ENCODE measurements at places on chromosomes 16 and 17.

GRCh38 chr17:73639932-73640331 is 4.3 kb downstream of the SDK2 start:
- DNase-seq = no peak

DNA sequence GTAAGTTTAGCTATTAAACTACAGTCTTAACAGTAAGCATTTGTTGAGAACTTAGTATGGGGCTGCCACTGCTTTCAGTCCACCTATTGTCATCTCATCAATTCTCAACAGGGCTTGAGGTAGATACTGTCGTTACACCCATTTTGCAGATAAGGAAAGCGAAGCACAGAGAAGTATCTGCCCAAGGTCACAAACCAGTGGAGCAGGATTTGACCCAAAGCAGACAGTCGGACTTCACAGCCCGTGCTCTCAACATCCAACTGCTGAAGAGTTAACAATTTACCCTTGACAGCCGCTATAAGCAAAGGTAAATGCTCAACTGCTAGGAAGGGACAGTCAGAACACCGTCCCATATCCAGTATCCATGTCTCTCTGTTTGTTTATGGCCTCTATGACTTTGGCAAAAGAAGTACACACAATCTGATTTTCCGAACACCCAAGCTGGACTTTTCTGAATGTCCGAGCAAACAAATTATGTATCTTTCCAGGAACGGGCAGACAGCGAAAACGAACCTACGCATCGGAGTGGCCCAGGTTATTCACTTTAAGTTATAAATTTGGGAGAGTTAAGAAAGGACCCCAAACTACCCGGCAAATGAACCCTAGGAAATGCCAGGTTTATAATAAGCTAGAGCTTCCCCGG is 1.2 kb downstream of the SIAH1 start:
- DNase-seq = no peak

- DNase-seq = no peak
These were observed 1.3 kb downstream of the ZNF750 start for GRCh38 chr17:82838386-82839063.

DNA sequence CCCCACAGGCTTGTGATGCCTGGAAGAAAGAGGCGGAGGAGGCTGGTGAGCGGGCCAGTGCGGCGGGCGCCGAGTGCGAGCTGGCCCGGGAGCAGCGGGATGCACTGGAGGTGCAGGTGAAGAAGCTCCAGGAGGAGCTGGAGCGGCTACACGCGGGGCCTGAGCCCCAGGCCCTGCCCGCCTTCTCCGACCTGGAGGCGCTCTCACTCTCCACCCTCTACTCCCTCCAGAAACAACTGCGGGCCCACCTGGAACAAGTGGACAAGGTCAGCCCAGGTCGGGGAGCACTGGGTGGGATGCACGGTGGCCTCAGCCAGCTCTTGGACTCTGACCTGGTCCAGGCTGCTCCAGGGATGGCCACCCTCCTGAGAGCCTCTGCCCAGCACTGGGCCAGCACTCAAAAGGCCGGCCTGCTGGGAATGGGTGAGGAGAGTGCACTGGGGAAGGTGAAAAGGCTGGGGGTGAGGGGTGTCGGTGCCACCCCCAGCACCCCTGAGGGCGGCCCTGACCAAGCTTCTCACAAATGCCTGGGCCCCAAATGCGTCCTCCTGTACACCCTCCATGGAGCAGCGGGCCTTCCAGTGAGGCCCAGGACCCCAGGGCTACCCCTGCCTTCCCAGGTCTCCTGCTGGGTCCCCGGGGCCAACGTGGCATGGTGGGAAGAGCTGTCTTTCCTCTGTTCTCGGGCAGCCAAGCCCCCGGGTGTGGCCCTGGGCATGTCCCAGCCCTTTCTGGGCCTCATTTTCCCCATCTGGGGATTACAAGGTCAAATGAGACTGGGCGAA is 20.8 kb downstream of the UNC13D start:
- DNase-seq = no peak

DNA sequence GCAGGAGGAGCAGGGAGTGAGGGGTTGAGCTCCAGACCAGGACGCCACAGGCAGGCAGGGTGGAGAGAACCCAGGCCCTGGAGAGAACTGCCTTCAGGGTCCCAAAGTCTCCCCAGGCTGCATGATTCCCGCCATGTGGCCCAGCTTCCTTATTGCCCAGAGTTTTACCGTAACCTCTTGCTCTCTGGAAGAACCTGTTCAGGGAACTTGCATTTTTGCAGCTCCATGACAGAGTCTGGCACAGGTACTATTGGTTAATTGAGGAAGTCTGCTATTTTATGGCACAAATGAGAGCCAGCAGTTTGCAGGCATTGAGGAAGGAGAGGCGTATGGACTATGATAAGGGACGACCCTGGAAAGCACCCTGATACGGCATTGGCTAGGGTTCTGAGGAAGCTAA is 11.6 kb upstream of the NOS2 start:
- no peak for DNase-seq

- DNase-seq = no peak
These were observed 1.3 kb downstream of the MAPK8IP3 start for GRCh38 chr16:1707193-1707790.

DNA sequence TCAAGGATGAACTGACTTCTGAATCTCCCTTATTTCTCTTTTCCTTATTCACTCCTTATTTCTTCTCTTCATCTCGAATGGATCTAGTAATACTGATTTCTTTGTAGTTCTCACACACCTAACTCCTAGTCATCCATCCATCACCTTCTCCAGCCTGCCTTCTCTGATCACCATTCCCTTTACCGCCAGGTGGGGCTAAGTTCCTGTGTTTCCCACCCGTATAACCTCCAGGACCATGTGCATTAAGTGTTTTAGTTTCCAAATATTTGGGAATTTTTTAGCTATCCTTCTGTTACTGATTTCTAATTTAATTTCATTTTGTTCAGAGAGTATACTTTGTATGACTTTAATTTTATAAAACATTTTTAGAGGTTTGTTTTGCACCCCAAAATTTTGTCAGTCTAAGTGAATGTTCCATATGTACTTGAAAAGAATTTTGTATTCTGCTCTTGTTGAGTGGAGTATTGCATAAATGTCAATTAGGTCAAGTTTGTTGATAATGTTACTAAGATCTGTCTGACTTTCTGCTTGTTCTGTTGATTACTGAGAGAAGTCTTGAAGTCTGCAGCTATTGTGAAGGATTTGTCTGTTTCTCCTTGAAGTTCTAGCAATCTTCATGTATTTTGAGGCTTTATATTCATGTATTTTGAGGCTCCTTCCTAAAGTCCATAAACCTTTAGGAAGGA is 8.8 kb downstream of the BPTF start:
- DNase-seq = no peak

- DNase-seq = no peak
These were observed 16.8 kb upstream of the PHKG2 start for GRCh38 chr16:30731411-30731810.

- peak; percentile 14 for DNase-seq
These were observed 22.3 kb upstream of the ZFPM1 start for GRCh38 chr16:88430524-88431446.

GRCh38 chr17:14545156-14545906 is 244.4 kb downstream of the HS3ST3B1 start:
- no peak for DNase-seq

DNA sequence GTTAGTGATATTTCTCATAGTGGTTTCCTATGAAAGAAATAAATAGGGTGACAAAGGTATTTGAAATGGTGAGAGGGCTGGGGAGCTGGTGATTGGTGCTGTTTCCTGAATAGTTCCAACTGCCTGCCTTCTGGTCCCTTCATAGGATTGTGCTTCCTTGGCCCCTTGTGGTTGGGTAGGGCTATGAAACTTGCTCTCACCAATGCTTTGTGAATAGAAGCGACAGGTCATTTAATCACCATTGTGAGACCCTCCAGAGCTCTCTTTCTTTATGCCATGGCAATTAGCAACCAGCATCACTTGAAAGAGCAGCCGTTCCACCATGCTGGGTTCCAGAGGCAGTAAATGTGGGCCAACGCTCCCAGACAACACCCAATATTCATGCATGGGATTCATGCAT is 23.7 kb upstream of the WWOX start:
- DNase-seq = no peak

DNA sequence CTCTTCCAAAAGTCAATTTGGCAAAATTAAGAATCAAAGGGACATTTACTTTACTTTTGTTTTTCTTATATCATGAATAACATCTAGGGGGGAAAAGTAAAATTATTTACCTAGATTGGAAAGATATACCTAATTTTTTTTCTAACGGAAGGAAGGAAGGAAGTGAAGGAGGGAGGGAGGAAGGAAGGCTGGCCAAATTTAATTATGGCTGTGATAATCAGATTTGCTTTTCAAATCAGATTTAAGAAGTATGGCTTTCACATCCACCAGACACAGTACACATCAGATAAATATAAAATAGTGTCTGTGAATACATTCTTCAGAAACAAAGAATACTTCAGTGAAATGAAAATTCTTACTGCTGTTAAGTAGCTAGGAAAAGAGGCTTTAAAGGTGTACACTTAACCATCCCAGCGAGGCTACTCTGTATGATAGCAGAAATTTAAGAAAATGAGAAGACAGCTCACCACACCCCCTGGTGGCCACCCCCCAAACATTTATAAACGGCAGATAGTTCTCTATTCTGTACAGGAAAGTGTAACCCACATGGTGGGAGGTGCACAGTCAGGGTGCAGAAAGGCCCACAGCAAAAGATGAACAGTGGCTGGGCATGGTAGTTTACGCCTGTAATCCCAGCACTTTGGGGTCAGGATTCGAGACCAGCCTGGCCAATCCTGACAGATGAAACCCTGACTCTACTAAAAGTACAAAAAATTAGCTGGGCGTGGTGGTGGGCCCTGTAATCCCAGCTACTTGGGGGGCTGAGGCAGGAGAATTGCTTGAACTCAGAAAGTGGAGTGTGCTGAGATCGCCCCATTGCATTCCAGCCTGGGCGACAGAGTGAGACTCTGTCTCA is 150.8 kb downstream of the SSH2 start:
- DNase-seq = peak; percentile 83

GRCh38 chr17:59756236-59756818 is 48.9 kb downstream of the VMP1 start:
- no peak for DNase-seq

- DNase-seq = no peak
These were observed 26.8 kb downstream of the METTL16 start for GRCh38 chr17:2484876-2485275.

DNA sequence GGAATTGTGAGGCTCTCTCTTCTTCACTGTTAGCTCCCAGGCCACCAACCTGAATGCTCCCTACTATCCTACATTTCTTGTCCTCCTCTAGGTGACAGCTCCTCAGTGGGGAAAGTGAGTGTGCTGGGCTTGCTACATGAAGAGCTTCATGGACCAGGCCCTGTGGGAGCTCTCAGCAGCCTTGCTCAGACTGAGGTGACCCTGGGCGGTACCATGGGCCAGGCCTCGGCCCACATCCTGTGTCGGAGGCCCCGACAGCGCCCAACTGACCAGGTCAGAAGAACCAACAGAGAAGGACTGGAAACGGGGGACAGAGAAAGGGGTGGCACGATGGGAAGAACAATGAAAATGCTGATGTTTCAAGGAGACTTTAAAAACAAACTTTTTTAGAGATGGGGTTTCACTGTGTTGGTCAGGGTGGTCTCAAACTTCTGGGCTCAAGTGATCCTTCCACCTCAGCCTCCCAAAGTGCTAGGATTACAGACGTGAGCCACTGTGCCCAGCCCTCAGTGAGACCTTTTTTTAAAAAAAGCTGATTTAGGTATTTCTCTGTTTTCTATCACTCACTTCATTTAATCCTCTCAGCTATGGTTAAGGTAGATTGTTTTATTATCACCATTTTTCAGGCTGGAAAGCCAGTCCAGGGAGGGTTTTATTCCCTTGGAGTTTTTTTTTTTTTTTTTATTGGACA is 4.9 kb downstream of the ELP5 start:
- DNase-seq = no peak

DNA sequence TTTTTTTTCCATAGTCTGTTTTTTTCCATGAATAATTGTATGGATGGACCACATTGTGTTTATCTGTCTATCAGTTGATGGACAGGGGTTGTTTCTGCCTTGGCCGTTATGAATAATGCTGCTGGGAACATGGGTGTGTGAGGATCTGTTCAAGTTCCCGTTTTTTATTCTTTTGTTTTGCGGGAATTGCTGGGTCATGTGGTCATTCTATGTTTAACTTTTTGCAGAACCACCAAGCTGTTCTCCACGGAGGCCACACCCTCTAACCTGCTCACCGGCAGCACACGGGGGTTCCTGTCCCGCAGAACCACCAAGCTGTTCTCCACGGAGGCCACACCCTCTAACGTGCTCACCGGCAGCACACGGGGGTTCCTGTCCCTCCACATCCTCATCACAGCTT is 5.9 kb upstream of the MSLN start:
- DNase-seq = no peak

DNA sequence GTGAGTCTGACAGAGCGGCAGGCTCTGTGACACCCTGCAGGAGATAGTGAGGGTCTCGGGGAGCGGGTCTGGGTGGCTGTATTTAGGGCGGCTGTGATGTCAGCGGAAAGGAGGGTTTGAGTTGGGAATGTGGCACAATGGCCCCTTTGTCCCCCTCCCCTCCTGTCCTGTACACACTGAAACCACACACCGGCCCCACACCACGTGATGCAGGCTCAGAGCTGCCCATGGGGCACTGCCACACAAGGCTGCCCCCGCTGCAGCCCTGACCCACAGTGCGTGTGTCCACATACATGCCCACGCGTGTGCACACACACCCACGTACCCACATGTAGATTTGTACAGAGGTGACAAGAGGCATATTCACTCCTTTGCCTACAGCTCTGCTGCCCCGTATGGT is 15.3 kb downstream of the SGCA start:
- DNase-seq = no peak
